ENCODE measurements at places on chromosomes 2 and 18.
A peak's percentile ranks its signal among the peaks of the same experiment; 100 is the strongest.

- ATAC-seq = no peak
Measured at GRCh38 chr2:219784178-219784577, 156.7 kb downstream of the SLC4A3 start.

- no peak for ATAC-seq
Measured at GRCh38 chr2:199659207-199659606, 191.8 kb downstream of the FTCDNL1 start.

GRCh38 chr2:121489284-121489683 lies 41.4 kb upstream of the RNU4ATAC start:
- ATAC-seq = peak; percentile 22

DNA sequence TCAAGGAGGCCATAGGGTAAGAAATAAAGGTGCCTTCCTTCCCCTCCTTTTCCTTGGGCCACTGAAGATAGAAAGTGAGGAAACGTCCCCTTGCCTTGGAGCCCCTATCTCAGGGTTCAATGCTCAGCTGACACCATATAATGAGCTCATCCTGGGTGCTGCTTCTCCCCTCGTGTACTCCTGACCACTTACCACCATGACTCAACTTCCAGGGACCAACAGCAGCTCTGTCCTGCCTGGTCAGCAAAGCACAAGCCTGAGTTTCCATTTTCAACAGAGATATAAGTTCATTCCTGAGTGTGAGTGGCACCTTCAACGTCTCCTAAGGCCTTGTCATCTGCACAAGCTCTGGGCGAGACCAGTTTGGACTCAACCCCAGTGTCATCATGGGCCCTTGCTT lies 151.2 kb downstream of the CAPN13 start:
- no peak for ATAC-seq

DNA sequence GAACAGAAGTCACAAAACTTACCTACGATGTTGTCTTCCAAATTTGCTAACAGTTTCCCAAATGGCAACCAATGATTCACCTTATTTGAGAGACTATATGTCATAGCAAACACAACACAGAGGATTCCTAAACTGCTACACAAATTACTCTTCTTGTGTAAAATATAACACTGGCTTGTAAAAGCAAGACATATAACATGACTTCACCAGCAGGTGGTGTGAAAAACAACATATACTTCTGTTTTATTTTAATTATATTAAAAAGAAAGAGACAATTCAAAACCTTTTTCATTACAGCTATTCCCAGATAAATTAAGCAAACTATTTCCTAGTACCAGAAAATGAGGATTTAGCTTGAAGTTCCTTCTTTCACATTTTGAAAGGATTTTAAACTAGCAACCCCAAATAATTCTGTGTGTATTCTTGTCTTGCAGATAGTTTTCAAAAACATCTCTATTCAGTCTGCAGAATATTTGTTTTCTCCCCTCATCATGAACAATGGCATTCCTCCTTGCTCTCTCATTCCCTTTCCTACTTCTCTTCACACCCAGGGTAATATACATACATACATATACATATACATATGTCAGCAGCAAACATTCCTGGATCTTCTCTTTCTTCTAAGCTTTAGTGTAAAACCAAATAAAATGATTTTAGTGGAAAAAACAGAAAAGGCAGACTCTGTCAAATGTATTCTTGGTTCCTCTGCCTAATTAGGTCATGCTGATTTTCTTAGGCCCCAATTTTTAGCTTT lies 62.1 kb downstream of the SCN3A start:
- no peak for ATAC-seq

DNA sequence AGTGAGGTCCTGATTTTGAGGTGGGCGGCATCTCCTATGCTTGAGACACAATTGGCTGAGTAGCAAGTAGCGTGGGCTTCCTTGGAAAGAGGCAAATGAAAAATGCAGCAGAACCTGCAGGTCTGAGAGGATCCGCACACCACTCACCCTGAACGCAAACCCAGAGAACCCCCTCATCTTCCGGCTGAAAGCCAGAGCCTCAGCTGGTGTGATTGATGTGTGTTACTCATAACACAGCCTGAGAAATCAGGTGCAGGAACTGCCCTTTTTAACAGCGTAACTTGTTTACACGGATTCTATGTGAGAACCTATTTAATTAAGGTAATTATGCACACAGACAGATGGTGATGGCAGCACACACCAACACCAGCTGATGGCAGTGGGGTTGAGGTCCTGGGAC lies 123.4 kb downstream of the MRO start:
- no peak for ATAC-seq

GRCh38 chr2:232365621-232366321 lies 12.8 kb upstream of the ALPP start:
- peak; percentile 70 for ATAC-seq

GRCh38 chr2:121599963-121600651 lies 49.2 kb downstream of the CLASP1 start:
- ATAC-seq = no peak

- no peak for ATAC-seq
Measured at GRCh38 chr2:37466533-37467222, 122.2 kb downstream of the QPCT start.

DNA sequence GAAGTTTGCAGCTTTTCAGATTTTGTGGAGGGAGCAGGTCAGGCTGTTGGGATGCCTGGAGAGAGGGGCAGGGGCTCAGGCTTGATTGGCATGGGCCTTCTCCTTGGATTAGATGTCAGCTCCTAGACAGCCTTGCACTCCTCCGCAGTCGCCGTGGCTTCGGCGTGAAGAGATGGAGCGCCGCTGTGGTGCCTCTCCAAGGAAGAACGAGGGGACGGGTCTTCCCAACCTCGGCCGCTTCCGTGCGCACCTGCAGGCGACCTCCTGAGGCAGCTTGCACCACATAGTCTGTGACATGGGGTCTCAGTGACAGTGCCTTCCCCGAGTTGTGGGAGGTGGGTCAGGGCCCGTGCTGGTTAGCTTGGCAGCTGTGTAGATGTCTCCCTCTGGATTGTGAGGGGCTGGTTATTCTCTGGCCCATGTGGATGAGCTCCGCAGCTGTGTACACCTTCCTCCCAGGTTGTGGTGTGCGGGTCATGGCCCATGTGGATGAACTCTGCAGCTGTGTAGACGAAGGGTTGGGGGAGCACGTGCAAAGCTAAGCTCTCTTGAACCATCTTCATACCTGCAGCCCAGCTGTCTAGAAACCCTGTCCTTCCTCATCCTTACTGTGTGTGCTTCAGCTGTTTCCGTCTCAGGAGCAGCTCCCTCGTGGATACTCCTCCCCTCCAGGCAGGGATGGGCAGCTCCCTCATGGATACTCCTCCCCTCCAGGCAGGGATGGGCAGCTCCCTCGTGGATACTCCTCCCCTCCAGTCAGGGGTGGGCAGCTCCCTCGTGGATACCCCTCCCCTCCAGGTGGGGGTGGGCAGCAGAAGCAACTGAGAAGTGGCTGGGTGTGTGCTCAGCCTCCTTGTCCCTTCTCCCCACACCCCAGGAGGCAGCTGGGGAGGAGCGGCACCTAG lies 170.3 kb downstream of the LDLRAD4 start:
- no peak for ATAC-seq

- ATAC-seq = no peak
Measured at GRCh38 chr18:58307441-58307840, 263.4 kb downstream of the NEDD4L start.

GRCh38 chr2:40646642-40647041 lies 194.8 kb upstream of the SLC8A1 start:
- no peak for ATAC-seq

DNA sequence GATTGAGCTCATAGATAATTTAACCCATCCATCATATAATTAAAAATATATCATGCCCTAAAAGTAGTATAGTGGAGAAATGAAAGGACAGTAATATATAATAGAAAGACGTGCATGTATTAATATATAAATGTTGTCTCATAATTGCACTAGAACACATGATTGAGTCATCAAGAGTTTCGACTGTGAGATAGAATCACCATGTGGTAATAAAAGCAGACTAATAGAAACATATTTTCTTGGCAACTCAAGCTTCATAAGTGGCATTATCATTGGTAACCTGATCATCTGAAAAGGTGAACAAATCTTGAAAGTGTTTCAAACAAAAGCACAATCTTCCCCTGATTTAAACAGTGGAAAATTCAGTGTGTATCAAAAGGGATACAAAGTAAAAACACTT lies 188.8 kb downstream of the CYRIA start:
- ATAC-seq = no peak

DNA sequence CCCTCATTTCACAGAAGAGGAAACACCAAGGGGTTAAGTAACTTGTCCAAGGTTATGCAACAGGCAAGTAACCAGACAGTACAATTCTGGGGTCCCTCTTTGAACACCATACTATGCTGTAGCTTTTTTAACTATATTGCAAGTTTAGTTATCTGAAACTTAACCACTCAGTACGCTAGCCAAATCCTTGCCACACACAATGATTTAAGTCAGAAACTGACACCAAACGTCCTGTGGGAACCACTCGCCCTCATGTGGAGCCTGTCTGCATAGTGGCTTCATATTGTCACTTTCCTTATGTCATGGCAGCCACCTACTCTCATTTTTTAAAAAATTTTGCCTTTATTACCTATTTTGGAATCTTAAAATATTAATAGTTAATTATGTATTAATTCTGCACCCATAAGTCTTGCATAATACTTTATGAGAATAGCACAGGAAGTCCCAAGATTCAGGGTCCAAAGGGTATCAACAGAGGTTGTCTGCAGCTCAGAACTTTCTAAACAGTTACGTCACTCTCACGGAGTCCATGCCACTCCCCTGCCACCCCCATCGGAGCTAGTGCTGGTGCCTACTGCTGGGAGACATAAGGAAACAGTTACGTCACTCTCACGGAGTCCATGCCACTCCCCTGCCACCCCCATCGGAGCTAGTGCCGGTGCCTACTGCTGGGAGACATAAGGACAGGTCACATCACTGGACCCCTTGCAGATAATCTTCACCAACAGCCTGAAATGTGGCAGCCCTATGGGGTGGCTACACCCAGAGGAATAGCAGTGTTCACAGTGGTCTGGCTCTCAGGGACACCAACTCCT lies 99.0 kb downstream of the L3MBTL4 start:
- no peak for ATAC-seq

DNA sequence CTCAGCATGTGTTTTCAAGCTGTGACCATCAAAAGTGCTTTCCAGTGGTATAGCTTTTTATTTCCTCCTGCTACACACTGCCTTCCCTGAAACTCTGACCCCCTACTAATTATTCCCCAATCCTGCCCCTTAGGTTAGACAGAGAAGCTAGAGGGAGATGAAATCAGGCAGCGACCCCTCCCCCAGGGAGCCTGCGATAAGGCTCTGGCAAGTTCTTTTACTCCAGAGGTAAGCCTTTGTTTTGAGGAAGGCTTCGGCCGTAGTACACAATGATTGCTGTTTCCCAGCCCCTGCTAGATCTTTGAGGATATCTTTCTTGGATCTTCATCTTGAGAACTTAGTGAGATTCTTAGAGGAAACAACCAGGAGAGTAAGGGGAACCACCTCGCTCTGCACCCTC lies 33.5 kb upstream of the NOL4 start:
- no peak for ATAC-seq

- no peak for ATAC-seq
Measured at GRCh38 chr2:68045342-68045741, 17.5 kb downstream of the C1D start.

DNA sequence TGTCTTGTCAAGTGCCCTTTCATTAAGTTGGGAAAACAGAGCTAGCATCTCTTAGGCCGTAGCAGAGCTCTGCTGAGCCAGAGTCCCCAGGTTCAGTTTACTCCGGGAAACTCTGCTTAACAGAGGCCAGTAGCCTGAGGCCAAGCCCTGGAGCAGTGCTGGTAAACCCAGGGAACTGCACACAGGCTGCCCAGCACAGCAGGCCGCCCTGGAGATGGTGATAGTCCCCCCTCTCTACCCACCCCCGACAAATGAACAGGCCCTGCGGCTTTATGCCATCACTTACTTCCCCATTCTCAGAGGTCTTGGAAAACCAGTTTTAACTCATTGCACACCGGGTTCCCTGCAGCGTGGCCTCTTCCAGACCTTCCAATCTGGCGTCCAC lies 3.5 kb downstream of the CNNM4 start:
- ATAC-seq = no peak

DNA sequence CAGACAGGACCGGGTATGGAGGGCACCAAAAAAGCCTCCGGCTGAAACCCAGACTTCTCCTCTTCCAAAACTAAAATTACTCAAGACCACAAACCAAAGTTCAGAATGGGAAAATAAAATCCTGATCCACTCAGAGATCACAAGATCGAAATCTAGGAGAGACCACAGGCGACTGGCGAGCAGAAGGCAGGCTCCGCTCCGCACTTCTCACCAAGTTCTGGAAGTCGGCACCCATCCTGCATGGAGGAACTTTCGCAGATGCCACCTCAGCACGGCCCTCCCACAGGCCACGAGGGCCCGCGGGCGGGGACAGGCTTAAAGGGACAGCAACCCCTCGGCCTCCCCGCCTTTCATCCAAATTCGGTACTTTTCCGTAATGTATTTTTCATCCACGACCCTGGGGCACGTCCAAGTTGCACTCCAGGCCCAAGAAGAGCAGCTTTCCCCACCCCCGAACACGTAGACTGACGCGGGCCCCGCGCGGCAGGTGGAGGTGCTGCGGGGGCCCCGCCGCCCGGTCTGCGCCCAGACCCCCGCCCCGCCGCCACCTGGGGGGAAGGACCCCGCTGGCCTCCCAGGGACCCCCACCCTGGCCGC lies 43.7 kb downstream of the HDLBP start:
- peak; percentile 77 for ATAC-seq

DNA sequence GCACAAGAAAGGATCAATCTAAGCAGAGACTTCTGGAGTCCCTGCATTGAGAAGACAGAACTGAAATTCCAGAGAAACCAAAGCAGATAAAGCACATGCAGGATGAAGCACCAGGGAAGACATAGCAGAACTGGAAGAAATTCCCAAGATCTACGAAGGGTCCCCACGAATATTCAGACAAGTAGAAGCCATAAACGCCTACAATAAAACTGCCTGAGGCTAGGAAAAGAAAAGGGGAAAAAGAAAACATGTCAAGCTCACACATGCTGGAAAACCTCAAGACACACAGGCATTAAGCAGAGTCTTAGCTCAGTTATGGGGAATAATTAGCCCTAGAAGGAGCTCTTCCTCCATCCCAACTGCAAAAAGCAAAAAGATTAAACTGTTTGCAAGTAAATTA lies 171.2 kb downstream of the NBAS start:
- ATAC-seq = no peak

DNA sequence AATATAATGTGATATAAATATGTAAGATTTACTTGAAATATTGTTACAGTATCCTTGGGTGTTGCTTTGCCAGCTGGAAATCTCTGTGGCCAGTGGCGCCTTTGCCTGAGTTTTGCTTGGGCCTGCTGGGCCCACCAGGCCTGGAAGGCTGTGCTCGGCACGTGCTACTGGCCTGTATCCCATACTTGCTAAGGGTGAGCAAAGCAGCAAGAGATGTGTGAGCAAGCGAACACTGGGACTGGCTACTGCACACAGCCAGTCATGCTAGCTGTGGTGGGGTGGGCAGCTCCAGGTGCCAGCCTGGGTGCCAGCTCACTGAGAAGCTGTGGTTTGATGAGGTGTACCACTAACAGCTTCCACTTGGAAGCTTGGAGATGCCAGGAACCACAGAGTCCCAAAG lies 299.1 kb upstream of the GALNT5 start:
- no peak for ATAC-seq

All from esophagus mucosa (tissue), 1 donor.